Activated CD8-positive, alpha-beta memory T cell treated with anti-CD3 and anti-CD28 coated beads for 4 hours (primary cell): ENCODE measurements at places on chromosomes 5 and 9.

DNA sequence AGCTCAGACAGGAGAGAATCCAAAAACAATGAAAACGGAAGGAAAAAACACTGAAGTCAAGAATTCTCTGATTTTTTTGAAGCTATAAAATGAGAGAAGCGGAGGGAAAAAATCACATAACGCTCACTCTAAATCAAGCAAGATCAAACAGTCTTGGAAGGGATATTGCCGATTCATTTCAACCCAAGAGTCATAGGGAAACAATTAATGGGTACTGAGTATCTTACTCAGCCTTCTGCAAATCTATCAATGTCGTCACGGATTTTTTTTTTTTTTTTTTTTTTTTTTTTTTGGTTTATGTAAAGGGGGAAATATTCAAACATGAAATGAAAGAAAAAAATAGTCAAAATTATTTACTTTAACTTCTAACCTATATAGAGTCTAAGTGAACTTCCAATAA, 9.5 kb downstream of the MEF2C start:
- DNase-seq, result no peak

DNA sequence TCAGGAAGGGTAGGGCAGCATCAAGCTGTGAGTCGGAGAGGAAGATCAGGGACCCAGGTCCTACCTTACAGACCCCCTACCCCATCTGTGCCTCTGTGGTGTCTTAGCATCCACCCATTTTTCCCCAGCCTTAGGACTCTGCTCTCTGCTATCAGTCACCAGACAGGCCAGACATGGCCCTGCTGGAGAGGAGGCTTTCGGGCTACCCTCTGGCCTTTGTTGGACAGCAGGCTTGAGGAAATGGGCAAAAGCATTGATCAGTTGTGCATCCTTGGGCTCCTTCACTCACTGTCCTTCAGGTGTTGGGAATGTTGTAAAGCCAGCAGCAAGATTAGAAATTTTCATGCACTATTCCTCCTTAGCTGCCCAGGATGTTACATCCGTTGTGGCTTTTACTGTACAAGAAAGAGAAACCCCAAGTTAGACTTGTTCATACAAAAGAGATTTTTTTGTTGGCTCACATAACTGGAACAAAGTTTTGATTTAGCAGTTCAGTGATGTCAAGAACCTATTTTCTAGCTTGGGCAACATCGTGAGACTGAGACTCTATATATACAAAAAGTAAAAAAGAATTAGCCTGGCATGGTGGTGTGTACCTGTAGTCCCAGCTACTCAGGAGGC, 17.4 kb upstream of the TNFAIP8 start:
- DNase-seq, result no peak

DNA sequence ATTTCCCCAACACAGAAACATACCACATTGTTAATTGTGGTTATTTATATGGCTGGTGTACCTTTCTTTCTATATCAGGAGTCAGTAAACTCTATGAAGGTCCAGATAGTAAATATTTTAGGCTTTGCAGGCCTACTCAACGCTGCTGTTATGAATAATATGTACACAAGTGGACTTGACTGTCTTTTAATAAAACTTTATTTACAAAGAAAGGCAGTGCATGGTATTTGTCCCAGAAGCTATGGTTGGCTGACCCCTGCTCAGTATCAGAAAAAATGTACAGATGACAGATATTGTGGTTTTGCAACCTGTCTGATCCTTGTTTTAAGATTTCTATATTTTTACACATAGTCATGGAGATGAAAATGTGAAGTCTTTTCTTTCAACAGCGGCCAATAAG, 5.7 kb downstream of the MTRR start:
- DNase-seq, result no peak

- DNase-seq, result no peak
Measured at GRCh38 chr9:7799944-7800285, 337 bp upstream of the DMAC1 start.

DNA sequence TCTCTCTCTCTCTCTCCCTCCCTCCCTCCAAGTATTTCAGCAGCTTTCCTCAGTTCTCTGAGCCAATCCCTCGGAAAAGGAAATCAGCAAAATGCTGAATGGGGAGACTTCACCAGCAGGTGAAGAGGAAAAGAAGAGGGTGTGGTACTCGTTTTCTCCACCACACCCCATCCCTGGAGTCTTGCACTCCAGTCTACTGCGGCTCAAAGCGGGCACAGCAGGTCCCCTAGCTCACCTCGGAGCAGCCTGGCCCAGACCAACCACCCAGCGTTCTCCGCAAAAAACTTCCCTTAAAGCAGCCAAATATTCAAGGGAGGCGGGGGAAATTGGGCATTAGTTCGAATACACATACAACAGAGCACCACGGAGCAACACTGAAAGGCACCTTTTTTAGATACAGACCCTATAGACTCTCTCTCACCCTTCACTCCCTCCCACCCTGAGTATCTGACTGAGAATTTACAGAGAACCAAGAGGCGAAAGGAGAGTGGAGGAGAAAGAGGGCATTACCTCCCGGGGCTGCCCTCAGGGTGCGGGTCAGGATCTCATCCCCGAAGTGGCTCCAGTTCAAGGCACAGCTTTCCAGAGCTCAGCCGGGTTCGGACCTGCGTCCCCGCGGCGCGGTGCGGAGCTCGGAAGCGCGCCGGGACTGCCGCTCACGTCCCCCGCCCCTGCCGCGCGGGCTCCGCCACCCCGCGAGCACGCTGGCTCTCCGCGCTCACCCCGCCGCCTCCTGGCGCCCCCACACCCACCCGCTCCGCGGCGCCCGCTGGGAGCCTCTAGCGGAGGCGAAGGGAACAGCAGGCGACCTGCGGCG, 1638.5 kb upstream of the C9orf72 start:
- no peak for DNase-seq

- DNase-seq, result no peak
Measured at GRCh38 chr9:136643596-136644342, 18.9 kb upstream of the EGFL7 start.
